Kidney (tissue), 22 donors: ENCODE measurements at places on chromosomes 4 and X. TPM values are rescaled to one million over a fixed set of nuclear protein-coding genes. Genes with fewer than 3 reads are reported as not detected.

DNA sequence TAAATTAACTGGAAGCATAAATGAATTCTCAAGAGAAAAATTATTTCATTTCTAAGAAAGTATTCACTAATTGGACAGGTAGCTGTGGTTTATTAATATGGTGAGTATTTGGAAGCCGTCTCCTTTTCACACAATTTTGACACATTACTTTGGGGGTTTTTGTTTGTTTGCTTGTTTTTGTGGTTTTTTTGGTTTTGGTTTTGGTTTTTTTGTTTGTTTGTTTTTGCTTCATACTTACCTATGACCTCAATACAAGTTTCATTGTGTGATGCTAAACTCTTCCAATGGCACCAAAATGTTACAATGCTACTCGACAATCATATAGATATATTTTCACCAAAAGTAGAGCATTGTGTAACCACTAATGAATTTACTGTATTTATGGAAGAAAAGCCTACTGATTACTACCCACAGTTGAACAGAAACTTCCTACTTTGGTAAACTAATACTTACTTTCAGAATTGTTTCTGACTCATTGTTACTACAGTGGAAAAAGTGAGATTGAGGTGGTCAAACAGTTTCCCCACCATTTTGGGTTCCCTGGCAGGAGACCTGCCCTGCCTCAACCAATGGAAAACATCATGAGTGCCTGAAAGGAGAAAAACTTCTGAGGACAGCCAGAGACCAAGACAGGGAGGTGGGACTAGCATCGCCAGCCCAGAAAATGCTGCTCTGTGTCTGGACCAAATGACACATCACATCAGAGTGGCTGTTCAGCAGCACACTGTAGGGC lies 443.1 kb downstream of the HNRNPD start:
- no peak for DNase-seq

Gene ZNF595
- polyA plus RNA-seq: 6.0 TPM

Gene FAM47E
- 15.0 TPM for polyA plus RNA-seq

- DNase-seq: peak; percentile 94
Measured at GRCh38 chr4:1011022-1011665, at the start of gene FGFRL1. TSS of gene FGFRL1 (plus strand) at chr4:1011626. CDS start at chr4:1012486, 860 bp downstream.

DNA sequence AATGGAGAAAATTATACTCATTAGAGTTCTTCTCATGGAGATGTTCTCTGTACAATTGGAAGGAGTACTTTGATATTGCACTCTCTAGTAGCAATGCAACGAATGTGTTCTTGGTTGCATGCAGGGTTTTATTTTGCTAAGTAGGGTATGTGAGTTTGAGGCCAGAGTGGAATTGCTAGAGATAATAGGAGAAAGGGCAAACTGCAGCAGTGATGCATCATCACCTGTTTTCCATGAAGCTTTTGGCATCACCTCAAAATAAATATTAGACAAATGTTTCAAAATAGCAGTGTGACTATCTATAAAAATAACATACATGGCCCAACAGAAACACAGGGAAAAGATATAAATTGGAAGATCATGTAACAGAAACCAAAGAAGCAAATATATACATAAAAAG lies 93.3 kb downstream of the TIGD2 start:
- no peak for DNase-seq

DNA sequence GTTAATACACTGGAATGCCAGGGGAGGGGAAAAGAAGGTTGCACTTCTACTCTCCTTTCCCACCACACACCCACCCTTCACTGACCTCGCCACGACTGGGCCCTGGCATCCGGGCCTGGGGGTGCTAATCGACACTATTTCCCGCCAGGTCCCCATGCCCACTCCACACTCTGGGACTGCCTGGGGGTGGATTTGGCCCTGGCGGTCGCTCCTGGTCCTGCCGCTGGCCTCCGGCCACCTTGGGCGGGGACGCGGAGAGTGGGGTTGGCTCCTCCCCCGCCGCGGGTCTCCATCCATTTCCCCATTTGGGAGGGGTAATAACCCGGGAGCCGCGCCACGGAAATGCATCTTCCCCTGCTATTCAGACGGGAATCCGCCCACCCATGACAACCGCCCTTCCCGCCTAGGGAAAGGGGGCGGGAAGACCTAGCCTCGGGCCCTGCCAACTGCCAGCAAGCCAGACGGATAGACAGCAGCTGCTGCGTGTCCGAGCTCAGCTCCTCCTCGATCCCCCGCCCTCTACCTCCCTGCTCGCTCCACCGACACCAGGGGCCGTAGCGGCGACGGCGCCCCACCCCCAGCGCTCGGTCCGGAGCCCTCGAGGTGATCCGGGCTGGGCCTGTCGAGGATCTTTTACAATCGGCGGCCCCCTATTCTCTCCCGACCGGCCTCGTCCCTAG lies 78.1 kb downstream of the RLIM start:
- DNase-seq: peak; percentile 94

DNA sequence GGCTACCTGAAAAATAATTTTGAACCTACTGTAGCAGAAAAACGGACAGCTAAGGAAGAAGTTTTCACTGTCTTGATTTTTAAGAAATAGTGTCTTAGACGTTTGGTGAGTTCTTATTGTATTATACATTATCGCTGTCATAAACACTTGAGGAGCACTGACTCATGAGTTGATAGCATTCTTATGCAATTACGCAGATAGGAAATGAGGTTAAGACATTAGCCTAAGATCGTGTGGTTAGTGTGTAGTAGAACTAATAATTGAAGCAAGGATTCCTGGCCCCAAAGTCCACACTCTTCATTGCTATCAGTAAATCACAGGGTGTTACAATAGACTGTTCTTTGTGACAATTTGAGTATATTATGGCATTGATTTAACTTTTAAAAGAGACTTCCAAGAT lies 238.1 kb downstream of the ARAP2 start:
- DNase-seq: no peak

GRCh38 chr4:106624671-106625070 lies 256.1 kb upstream of the GIMD1 start:
- DNase-seq: no peak

Gene ERAS
- polyA plus RNA-seq: 0.43 TPM

GRCh38 chrX:135086197-135086854 lies 34.0 kb downstream of the ETDB start:
- no peak for DNase-seq

Gene TNIP3
- polyA plus RNA-seq: not detected

- DNase-seq: no peak
Measured at GRCh38 chr4:40394236-40394635, 59.1 kb downstream of the CHRNA9 start.

DNA sequence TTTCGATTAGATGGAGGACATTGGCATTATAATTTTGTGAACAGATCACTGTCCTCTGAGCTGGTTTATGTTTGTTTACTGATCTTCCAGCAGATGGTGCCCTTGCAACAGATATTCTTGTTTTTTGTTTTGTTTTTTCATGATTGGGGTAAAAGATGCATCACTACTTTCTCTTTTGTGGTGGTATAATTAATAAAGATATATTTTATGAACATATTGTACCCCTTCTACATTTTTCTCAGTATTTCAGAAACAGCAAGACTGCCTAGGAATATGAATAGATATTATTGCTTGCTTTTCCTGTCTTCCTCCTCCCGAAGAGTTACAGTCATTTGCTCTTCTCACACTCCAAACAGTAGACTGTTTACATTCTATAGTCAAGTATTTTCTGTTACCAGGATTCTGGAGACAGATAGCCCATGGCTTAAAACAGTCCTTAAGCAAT lies 905.2 kb downstream of the TRAM1L1 start:
- peak; percentile 35 for DNase-seq

- peak; percentile 93 for DNase-seq
Measured at GRCh38 chr4:145619639-145619996, 433 bp downstream of the MMAA start.

Gene FREM3
- polyA plus RNA-seq: not detected

- peak; percentile 75 for DNase-seq
Measured at GRCh38 chr4:122914292-122914904, 8.0 kb downstream of the NUDT6 start.

Gene GIMD1
- polyA plus RNA-seq: not detected

Gene CXCL10
- polyA plus RNA-seq: 1.3 TPM

DNA sequence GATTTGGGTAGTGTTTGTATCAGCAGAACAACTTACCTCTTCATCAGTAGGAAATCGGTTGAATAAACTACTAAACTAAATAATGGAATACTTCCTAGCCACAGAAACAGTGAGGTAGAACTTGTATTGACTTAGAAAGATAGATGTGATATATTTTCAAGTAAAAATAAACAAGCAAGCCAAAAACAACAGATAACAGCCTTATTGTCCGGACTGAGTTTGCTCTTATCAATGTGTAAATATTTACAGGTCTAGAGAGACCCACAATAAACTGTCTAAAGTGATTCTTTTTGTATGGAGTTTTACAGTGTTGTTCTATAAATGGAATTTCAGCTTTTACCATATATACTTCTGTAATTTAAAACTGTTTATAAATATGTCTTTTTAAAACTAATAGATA lies 721.8 kb downstream of the ADGRL3 start:
- DNase-seq: no peak

Gene BGN
- 288 TPM for polyA plus RNA-seq
